CD4-positive, alpha-beta memory T cell (primary cell): ENCODE measurements at places on chromosomes 13 and 19.
A peak's percentile ranks its signal among the peaks of the same experiment; 100 is the strongest.

GRCh38 chr13:29567411-29567810 is 28.1 kb downstream of the SLC7A1 start:
- DNase-seq, result no peak

DNA sequence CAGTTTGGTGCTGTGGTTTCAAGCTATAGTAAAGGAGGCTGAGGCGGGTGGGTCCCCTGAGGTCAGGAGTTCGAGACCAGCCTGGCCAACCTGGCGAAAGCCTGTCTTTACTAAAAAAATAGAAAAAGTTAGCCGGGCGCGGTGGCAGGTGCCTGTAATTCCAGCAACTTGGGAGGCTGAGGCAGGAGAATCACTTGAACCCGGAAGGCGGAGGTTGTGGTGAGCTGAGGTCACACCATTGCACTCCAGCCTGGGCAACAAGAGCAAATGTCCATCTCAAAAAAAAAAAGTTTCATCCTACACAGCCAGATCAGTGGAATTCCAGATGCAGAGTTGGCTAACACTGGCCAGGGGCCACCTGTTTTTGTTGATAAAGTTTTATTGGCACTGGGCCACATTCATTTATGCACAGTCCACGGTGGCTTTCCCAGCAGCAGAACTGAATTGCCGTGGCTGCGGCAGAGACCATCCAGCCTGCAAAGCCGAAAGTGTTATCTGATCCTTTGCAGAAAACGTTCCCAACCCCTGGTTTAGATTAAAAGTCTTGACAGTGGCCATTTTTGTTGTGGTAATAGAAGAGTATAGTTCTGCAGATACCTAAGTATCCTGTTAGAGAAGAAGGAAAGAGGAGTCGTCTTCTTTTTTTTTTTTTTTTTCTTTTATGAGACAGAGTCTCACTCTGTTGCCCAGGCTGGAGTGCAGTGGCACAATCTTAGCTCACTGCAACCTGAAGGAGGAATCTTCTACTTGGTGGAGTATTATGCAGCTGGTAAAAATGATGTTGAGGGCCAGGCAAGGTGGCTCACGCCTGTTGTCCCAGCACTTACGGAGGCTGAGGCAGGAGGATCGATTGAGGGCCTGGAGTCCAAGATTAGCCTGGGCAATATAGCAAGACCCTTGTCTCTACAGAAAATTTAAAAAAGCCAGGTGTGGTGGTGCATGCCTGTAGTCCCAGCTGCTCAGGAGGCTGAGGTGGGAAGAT is 8.7 kb downstream of the NCLN start:
- DNase-seq, result no peak

- no peak for DNase-seq
Observed at GRCh38 chr13:80499536-80500290, 158.8 kb upstream of the SPRY2 start.

DNA sequence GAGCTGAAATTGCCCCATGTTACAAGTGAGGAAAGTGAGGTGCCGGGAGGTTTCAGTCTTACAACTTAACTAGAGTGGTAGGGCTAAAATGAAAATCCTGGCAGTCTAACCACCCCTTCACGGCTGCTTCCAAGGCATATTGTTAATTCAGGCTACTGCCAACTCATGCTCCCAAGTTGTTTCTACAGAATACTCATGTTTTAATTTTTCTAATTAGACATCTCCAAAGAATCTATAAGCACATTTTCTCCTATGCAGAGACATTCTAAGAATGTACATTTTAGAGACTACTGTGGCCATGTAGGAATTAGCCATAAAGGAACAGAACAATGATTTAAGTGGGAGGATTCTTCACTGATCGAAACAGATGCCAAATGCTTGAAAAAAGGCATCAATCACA is 7.0 kb upstream of the TSC22D1 start:
- DNase-seq, result no peak

DNA sequence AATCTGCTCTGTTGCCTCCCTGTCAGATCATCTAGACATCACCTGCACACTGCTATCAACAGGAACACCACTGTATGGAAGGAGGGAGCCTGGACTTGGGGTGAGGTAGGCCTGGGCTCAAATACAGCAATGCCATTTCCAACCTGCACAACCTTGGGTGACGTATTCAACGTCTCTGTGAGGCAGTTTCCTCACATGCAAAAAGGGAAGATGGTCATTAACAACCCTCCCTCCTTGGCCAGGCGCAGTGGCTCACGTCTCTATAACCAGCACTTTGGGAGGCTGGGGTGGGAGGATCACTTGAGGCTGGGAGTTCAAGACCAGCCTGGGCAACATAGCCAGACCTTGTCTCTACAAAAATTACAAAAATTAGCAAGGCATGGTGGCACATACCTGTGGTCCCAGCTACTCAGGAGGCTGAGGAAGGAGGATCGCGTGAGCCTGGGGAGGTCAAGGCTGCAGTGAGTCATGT is 13.1 kb downstream of the XRCC1 start:
- no peak for DNase-seq

DNA sequence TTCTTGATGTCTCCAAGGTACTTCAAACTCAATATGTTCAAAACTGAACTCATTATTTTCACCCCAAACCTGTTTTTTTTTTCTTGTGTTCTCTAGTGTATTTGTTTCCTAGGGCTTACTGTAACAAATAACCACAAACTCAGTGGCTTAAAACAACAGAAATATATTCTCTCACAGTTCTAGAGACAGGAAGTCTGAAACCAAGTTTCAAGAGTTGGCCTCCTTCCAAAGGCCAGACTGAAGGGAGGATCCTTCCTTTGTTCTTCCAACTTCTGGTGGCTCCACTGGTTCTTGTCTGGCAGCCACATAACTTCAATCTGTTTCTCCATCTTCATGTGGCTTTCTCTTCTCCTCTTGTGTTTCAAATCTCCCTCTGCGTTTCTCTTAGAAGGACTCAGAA is 62.0 kb upstream of the PDCD5 start:
- peak; percentile 47 for DNase-seq

DNA sequence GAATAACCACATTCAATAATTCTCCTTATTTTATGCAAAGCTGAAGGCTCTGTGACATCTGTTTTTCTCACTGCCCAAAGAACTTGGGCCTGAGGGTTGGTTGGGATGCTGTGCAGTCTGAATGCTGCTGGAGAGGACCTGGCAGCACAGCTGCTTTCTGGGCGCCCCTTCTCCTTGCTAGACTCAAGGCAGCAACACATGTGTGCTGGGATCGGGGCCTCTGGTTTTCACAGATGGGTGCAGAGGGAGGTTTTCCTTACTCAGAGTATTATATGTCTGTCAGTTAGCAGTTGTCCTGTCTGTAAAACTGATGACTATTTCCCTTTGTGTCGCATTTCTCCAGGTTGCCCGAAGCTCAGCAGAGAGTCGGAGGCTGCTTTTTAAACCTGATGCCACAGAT is 53.2 kb upstream of the TEX29 start:
- DNase-seq, result no peak

DNA sequence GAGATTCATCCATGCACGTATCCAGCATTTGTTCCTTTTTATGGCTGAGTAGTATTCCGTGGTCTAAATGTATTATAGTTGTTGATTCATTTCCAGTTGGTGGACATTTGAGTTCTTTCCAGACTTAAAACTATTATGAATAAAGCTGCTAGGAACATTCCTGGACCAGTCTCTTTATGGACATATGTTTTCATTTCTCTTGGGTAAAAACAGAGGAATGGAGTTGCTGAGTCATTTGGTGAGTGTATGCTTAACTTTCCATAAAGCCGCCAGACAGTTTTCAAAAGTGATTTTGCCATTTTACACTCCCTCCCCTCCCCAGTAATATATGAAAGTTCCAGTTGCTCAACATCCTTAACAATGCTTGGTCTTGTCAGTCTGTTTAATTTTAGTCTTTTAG is 116.4 kb downstream of the TSHZ3 start:
- no peak for DNase-seq

- no peak for DNase-seq
Observed at GRCh38 chr13:85651440-85651839, 147.8 kb downstream of the SLITRK6 start.

- DNase-seq, result no peak
Observed at GRCh38 chr13:28337166-28338005, 157.5 kb downstream of the FLT1 start.

- no peak for DNase-seq
Observed at GRCh38 chr13:23794267-23795161, 94.7 kb downstream of the MIPEP start.

- no peak for DNase-seq
Observed at GRCh38 chr19:51220996-51221395, 3.9 kb upstream of the CD33 start.

DNA sequence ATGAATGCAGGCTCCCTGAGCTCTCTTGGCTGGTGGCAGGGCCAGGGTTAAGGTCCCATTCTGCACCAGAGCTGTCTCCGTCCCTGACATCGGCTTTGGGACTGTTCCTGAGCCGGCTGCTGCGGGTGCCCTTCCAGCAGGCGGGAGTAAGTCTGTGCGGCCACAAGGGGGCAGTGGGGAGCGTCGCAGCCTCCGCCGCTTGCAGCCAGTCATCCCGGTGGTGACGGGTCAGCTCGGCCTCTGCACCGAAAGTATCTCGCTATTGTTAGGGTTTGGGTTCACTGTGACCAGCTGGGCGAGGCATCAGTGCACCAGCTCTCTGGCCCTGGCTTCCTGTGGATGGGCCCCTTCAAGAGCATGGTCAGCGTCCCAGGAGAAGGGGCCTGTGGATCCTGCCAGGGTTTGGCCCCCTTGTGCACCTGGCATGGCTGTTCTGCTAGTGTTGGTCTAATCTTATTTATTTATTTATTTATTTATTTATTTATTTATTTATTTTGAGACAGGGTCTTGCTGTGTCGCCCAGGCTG is 15.1 kb downstream of the NDUFB7 start:
- peak; percentile 62 for DNase-seq

- DNase-seq, result no peak
Observed at GRCh38 chr13:51849145-51850101, 4.4 kb upstream of the TMEM272 start.

DNA sequence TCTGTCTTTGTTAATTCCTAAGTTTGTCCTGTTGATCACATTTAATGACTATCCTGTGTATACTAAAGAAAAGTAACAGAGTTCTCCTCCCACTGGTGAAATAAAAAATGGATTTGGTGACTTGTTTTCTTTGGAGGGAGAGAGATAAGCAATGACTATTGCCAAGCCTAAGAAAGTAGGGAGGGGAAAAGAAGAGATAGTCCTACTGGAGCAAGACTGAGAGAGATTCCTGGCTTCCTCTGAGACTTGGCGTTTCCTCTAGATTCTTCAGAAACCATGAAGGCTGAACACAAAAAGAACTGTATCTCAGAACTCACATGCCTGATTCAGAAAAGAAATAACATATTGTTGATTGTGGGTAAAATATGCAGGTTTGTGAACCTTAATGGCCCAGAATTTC is 406.5 kb downstream of the FOXO1 start:
- DNase-seq, result no peak

DNA sequence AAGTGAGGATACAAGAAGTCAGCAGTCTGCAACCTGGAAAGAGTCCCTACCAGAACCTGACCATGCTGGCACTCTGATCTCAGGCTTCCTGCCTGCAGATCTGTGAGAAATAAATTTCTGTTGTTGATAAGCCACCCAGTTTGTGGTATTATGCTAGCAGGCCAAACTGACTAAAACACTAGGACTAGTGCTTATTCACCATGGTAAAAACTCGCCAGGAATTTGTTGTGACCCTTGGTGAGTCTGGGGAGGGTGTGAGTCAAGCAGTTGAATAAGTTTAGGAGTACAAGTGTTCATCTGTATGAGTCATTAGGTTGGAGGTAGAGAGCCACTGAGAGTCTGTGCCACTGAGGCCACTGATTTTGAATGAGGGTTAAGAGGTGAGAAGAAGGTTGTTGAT is 3.6 kb downstream of the ZIK1 start:
- DNase-seq, result no peak
